ENCODE measurements at places on chromosomes 4 and X.
A peak's percentile ranks its signal among the peaks of the same experiment; 100 is the strongest.

DNA sequence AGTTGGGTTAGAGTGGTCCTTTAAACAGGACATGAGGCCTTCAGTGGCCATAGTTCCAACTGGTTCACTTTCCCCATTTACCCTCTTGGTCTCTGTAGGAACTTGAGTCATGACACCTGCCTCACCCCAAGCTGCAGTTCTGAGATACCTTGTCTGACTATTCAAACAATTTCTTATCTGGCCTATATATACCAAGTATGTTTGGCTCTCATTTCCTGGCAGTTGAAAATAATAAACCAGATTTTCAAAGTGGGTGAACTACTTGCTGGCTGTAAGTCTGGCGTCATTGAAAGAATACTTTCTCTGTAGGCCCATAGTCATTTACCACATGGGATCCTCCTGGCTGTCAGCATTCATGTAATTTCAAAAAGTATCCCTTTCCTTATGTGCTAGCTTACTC, 228.8 kb downstream of the SHROOM3 start:
- DNase-seq, result no peak

- DNase-seq, result no peak
These were observed 15.9 kb downstream of the GPC4 start for GRCh38 chrX:133399411-133399810.

GRCh38 chr4:145035494-145036136, 62.4 kb downstream of the ANAPC10 start:
- DNase-seq, result no peak

- no peak for DNase-seq
These were observed 426.8 kb downstream of the HNRNPD start for GRCh38 chr4:81946996-81947395.

- DNase-seq, result no peak
These were observed 715.7 kb upstream of the HTR2C start for GRCh38 chrX:113868177-113868576.

- DNase-seq, result no peak
These were observed 44.5 kb downstream of the ANKRD17 start for GRCh38 chr4:73213916-73214653.

GRCh38 chr4:2168469-2169319, 73.2 kb downstream of the HAUS3 start:
- no peak for DNase-seq

DNA sequence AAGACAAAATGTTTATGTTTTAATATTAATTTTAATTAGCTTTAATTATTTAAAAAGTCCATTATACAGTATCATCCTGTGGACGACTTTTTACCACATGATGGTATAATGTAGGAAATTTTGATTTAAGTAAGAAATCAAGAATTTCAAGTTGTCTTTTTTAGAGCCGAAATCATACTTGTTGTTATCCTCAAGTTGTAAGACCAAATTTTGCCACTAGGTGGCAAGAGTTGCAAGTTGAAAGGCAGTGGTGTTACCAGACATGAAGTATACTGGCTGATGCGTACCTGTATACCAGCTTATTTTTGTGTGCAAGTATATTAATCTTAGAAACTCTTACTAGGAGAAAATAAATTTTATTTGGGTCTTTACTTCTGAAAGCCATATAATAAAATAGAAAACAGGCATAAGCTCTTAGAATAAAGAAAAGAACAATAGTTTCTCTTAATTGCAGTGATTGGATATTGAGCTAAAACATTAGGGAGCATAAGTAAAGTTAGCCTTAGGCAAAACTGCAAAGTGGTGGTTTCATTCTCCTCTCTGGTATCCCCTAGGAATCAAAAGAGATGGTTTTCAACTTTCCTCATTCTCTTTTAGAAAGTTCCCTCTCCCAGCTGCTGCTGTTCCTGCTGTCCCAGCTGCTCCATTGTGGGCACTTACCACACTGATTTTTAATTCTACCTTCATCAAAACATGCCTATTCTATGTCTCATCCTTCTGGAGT, 118.0 kb upstream of the WDFY3 start:
- DNase-seq, result peak; percentile 47

- no peak for DNase-seq
These were observed 542.4 kb upstream of the DIPK2B start for GRCh38 chrX:45743081-45743533.

DNA sequence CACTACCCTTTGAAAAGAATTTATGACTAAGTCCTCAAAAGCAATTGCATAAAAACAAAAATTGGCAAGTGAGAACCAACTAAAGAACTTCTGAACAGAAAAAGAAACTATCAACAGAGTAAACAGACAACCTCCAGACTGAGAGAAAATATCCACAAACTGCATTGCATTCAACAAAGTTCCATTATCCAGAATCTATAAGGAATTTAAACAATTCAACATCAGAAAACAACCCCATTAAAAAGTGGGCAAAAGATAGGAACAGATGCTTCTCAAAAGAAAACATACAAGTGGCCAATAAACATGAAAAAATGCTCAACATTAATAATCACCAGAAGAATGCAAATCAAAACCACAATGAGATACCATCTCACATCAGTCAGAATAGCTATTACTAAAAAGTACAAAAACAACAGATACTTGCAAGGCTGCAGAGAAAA, 130.2 kb downstream of the GASK1B start:
- DNase-seq, result no peak

- no peak for DNase-seq
These were observed 102.1 kb upstream of the LNX1 start for GRCh38 chr4:53693408-53693807.

DNA sequence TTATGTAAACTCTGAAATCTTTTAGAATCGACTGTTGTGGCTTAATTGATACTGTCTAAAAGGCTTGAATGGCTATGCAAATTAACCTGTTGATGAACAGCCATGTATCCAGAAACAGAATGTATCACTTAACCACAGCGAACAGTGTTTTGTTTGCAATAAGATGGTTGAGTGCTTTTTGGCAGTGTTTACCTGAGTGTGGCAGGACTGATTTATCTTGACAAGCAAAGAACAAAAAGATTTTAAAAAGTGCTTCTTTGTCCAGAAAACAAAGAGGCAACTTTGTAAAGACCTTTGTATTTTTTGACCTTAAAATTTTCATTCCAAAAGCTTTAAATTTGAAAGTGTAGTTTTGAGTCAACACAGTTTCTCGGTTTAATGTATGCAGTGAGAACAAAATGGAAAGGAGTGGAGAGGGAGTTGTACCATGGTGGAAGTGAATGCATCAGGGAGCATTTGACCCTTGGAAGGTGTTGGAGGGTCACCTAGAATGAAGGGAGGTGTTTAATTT, 18.0 kb downstream of the ARHGAP10 start:
- DNase-seq, result no peak

DNA sequence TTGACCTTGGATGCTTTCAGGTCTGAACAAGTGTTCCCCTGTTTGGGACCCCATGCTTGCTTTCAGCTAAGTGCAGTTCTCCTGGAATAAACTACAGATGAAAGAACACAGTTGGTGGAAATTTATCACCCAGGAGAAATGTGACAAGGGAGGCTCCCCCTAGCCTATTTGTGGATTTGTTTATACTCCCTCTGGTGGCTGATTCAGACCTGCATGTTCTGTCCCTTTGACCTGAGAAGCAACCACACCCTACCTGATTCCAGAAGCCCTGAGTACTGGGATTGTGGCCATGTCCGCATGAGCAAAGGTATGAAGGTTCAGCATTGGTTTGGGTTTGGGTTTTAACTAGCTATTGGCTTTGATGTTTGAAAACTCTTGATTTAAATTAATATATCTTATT, 440.9 kb downstream of the MID1IP1 start:
- DNase-seq, result no peak

- no peak for DNase-seq
These were observed 81.4 kb downstream of the EVC2 start for GRCh38 chr4:5626913-5627312.

- DNase-seq, result no peak
These were observed 4.6 kb downstream of the SLC38A5 start for GRCh38 chrX:48465336-48465933.

DNA sequence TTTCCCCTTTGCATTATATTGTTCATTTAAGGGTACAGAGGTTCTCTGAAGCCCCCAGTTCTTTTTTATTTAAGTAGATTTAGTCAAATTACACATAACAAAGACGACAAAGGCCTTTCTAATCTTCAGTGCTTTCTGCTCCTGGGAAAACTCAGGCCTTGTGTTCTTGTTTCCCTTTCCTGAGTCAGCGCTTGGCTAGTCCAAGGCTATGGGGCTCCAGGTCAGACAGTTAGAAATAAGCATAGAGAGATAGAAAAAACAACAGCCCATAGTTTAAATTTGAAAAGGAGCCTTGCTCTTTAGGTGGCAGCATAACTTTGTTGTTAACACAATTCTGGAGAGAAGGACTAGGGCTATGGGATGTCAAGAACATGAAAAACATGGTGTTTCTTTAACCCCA, 97.3 kb downstream of the PPP1R2C start:
- no peak for DNase-seq

DNA sequence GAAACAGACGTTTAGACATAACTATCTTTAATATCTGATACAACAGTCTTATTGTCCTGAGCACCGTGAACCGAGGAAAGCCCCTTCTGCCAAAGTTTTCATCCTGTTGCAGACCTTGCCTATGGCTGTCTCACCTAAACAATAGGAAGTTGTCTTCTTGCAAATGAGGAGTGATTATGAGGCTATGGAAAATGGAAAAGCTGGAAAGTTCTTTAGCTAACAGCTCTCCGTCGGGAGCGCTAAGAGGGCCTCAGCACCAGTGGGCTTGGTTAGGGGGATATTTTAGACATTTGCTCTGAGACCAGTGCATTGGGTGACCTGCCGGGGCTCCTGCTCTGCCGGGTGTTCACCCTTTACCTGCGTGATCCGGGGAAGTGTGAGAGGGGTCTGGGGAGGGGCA, 28.4 kb downstream of the TMEM131L start:
- DNase-seq, result no peak

DNA sequence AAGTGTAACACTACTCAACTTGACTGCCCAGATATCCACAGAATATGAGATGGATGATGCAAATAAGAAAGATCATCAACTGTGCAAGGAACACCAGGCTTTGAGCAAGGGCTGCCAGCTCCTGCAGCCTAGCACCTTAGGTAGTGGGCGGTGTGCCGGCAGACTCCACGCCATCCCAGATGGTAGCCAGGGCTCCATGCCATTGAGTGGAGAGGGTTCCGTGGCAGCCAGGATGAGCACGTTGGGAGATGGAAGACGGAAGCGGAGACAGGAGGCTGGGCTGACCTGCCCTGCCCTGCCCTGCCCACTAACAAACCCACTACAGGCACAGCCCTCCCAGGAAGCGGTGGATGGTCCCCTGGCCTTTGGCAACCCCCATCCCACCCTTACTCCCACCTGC, 51.9 kb downstream of the TMPRSS11F start:
- DNase-seq, result no peak

GRCh38 chr4:141301216-141301615, 80.5 kb downstream of the ZNF330 start:
- no peak for DNase-seq

- no peak for DNase-seq
These were observed 13.9 kb downstream of the TMEM165 start for GRCh38 chr4:55409468-55410171.

DNA sequence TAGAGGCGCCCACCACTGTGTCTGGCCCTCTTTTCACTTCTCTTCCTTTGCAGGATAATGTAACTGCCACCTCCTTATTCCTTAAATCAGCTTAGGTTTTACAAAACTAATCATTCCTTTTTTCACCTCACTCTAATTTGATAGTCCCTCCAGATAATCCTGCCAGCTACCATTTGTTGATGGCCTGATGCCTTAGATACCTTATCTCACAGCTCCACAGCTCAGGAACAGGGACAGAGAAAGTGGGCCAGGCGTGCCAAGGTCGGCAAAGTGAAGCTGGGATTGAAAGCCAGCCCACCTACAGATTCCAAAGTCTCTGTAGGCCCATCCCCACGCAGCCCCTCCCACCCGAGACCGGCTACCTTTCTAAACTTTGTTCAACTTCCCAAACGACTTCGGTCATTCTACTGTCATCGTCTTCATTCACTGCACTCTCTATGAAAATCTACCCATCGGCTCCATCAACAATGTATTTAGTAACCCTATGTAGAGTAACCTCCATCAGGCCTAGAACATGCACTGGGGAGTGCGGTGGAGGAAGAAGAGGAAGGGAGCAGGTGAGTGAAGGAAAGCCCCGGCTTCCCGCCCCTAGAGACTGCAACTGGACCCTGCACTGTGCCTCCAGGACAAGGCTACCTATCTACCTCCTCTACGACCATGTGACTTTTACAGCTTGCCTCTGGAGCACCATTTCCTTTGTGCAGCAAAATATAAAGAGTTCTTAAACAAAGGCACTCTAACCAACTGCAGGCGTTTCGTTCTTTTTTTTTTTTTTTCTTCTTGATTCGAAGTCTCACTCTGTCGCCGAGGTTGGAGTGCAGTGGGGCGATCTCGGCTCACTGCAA, 1.5 kb downstream of the CASP6 start:
- no peak for DNase-seq

DNA sequence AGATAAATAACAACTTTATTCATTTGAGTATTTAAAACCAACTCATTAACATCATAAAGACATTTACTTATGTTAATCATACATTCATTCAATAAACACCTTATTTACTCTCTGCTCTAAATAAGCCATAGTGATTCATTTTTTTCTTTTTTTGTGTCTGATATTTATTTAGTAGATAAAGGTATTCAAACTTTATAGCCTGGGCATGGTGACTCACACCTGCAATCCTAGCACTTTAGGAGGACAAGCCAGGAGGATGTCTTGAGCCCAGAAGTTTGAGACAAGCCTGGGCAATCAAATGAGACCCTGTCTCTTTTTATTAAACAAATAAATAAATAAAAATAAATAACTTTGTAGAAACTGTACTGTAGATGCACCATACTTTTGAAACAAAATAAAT, 771.3 kb upstream of the PCDH7 start:
- no peak for DNase-seq

GRCh38 chrX:136662104-136662503, 14.1 kb downstream of the CD40LG start:
- DNase-seq, result no peak

DNA sequence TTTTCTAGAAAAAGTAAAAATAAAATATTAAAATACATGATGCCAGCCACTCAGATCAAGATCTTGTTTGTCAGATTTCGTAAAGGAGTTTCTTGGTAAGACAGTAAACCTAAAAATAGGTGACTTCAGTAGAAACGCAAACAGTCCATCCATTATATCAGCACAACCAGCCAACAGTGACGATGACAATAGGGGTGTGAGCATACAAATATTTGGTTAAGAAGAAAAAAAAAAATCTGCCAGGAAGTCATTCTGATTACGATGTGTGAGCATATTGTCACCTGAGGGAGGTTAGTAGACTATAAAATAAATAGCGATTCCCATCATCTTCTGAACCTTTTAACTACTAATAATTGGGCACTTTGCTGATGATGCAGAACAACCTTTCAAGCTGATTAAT, 37.6 kb downstream of the SLC7A11 start:
- peak; percentile 8 for DNase-seq

GRCh38 chrX:9635803-9636202, 129.8 kb downstream of the GPR143 start:
- no peak for DNase-seq

All from NCI-H1930 (cell line).